ENCODE measurements at places on chromosomes 7 and 10.

DNA sequence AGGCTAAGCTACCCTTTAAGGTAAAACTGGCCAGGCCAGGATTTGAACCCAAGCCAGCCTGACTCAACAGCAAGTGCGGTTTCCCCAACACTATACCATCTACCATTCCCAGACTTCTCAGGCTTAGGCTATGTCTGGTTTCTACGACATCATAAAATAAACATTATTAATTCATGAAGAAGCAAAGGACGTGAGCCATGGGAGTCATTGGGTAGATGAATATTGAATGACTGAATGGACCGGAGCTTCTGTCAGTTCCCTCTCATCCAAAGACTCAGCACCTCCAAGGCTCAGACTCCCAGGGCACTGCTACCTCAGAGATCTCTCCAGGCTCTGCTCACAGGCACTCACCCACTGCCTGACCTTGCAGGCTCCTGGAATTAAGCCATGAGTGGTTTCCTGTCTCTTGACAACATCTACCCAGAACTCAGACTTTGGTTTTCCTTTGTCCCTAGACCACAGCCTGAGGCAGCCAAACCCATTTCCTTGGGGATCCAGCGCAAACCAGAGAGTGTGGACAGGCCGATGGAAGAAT lies 64.6 kb upstream of the STEAP1B start:
- no peak for DNase-seq

- DNase-seq: no peak
These were observed 182.8 kb upstream of the CDC14C start for GRCh38 chr7:48741545-48741944.

DNA sequence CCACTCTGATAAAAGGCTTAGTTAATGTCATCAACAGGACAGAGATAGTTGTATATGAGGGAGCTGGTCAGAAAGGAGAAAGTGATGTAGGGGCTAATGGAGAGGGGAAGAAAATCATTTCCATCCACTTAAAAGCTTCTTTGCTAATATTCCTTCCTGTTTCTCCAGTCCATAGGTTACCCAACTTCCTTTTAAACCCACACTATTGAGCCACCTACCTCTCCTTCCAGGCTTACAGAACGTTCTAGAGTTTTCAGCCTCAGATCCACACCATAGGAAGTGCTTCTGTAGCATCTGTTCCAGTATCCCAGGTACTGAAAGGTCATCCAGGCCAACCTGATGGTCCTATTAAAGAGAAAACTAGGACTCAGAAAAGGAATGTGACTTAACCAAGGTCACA lies 28.2 kb downstream of the STRIP2 start:
- DNase-seq: no peak

GRCh38 chr10:71424496-71425194 lies 27.9 kb downstream of the CDH23 start:
- DNase-seq: no peak

- DNase-seq: no peak
These were observed 58.5 kb downstream of the TRUB1 start for GRCh38 chr10:114996542-114996941.

Data from GM12864 (cell line).